ENCODE measurements at places on chromosomes 5 and 9.

DNA sequence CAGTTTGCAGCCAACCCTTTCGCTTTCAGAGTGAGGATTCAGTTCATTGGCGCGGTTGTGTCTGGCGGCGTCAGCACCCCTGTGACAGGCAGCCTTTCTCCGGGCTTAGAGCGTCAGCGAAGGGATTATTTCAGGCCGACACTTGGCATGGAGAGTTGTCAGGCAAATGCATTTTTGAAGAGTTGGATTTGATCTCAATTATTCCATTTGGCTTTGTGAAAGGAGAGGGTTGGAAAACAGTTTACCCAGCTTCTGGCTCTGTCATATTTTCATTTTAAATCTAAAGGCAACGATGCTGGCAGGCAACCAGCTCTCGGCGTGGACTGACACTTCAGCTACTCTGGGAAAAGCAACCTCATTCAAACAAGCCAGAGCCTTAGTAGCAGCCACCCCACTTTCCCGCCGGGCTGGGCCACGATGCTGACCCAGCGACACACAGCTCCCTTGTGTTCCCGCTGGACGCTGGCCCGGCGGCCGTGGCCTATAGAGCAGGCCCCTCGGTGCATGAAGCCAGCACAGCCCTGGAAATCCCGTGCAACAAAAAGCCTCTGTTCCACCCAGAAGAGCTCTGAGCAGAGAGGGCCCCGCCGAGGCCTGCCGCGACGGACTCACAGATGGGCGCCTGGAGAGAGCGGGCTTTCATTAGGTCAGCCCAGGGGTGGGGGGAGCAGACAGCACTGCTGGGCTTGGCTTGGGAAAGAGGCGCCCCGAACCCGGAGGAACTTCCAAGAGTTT lies 28.9 kb upstream of the LPCAT1 start:
- DNase-seq = no peak
- H3K36me3 ChIP-seq = no peaks in the 10 kb centered on the region
- no peak overlapping the region for H3K27ac ChIP-seq

DNA sequence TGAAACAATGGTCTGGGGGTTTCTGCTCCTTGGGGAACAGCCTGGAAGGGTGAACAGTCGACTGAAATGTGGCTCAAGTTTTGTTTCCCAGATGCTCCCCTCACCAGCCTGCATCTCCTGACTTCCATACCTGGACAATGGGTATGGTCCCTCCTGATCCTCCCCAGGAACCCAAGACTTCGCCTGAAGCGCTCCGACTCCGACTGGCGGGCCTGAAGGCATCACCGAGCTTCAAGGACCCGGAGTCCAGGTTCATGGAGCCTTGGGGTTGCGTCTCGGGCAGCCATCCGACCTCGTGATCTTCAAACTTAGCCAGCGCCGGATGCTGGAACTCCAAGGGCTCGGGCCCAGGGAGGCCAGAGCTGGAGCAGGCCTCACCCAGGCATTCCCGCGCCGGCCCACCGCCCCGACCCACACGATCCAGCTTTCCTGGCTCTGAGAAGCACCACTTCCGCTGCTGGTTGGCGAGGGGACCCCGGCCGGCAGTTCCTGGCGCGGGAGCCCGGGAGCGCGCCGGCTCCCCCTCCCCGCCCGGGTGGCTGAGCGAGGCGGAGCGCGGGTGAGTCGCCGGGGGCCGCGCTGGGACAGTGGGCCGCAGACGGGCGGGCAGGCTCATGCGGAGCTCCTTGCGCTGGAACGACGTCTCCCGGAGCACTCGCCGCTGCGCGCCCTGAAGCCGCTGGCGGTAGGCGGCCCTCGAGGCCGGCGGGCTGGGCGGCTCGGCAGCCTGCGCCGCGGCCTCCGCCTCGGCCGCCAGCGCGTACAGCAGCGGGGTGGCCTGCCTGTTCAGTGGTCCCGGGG lies 5.2 kb downstream of the SHROOM1 start:
- H3K36me3 ChIP-seq = no peaks in the 10 kb centered on the region
- no peak for DNase-seq
- H3K27me3 ChIP-seq = no peaks in the 10 kb centered on the region
- no peaks in the 10 kb centered on the region for H3K4me1 ChIP-seq
- H3K4me3 ChIP-seq = no peak overlapping the region
- H3K27ac ChIP-seq = no peak overlapping the region

GRCh38 chr9:104386013-104386412 lies 118.0 kb upstream of the OR13F1 start:
- H3K27me3 ChIP-seq = no peaks in the 10 kb centered on the region
- H3K36me3 ChIP-seq = no peaks in the 10 kb centered on the region
- no peak for DNase-seq
- no peaks in the 10 kb centered on the region for H3K4me1 ChIP-seq

GRCh38 chr5:115313632-115314031 lies 17.2 kb upstream of the CCDC112 start:
- no peak overlapping the region for H3K4me3 ChIP-seq
- no peaks in the 10 kb centered on the region for H3K4me1 ChIP-seq
- H3K27me3 ChIP-seq = no peaks in the 10 kb centered on the region
- no peaks in the 10 kb centered on the region for H3K36me3 ChIP-seq

DNA sequence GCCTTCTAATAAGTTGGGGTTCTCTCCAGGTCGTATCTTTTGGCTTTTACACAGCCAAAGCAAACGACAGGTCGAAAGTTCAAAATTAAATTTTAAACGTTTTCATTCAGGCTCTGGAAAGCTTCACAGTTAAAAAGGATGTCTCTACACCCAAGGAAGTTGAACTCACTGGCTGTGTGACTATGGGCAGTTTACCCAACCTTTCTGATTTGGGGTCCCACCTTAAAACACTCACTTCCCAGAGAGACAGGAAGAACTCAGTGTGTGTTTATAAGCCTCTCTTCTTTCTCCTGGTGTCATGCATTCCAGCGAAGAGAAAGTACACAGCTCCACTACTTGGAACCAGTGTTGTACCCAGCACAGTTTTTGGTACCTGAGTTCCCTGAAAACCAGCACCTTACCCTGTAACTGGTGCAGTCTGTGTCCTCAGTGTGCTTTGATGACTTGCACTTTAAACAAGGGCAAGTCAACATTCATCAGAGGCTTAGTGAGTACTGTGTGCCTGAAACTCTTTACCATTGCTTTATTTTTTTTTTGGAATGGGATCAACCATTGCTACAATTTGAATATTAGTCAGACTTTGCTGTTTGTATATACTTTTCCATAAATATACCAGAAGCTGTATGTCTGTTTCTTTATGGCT lies 1.7 kb downstream of the SRD5A1 start:
- no peak overlapping the region for H3K4me3 ChIP-seq
- no peaks in the 10 kb centered on the region for H3K27me3 ChIP-seq
- H3K36me3 ChIP-seq = no peaks in the 10 kb centered on the region
- no peak for DNase-seq

DNA sequence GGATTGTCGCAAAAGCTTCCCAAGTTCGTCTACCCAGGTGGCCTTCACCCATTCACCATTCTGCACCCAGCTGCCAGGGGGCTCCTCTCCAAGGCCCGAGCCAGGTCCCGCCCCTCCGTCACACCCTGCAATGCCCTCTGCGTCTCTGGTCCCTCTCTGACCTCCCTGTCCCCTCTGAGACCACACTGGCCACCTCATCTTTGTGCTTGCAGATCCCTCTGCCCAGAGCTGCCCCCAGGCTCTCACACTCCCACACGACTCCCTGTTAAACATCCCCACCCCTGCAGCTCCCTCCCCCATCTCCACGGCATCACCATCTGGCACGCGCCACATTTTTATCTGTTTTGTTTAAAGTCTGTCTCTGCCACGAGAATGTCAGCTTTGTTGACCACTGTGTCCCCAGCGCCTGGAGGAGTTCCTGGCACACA lies 243.6 kb downstream of the PBX3 start:
- H3K27me3 ChIP-seq = peaks cover 4% of the 10 kb centered on the region
- no peaks in the 10 kb centered on the region for H3K36me3 ChIP-seq
- DNase-seq = no peak

- no peaks in the 10 kb centered on the region for H3K4me1 ChIP-seq
- H3K4me3 ChIP-seq = no peak overlapping the region
- H3K36me3 ChIP-seq = no peaks in the 10 kb centered on the region
- DNase-seq = no peak
- H3K27ac ChIP-seq = no peak overlapping the region
Measured at GRCh38 chr5:168749391-168750100, 170.4 kb upstream of the PANK3 start.
